ENCODE measurements at places on chromosomes 11 and 22.

DNA sequence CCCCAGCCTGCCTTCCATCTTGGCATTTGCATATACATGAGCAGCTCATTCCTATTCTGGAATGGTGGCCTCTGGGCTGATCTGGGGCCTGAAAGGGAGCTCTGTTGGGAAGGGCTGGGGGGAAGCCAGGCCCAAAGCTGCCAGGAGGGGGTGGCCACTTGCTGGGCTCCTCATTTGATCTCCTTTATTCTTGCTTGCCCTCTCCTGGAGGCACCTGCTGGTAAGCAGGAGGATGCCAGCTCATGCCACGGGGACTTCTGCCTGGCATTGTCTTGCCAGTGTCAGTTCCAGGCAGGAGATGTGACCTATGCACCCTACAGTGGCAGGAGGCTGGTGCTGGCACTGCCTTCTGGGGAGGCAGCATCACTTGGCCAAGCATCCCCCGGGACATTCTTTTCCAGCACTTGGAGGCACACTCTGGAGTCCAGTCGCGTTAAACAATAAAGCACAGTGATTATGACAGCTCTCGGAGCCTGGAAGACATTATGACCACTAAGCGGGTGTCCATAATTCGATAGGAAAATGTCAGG lies 128.3 kb downstream of the NTM start:
- no peak for DNase-seq

DNA sequence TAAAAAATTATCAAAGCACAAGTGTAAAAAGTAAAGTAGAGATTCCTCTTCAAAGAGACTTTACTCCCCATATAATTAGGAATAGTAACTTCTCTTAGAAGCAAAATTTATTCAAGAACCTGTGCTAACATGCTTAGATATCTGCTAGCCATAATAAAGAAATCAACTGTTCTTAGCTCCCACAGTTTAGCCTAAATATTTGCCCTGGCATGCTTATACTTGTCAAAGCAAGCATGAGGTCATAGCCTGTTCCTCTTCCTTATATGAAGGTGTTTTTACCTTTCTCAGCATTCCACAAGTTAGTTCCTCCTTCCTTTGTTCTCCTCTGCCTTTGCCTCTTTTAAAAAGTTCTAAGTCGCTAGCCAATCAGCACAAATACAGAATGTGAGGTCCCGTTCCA lies 30.3 kb downstream of the RIC3 start:
- no peak for DNase-seq

DNA sequence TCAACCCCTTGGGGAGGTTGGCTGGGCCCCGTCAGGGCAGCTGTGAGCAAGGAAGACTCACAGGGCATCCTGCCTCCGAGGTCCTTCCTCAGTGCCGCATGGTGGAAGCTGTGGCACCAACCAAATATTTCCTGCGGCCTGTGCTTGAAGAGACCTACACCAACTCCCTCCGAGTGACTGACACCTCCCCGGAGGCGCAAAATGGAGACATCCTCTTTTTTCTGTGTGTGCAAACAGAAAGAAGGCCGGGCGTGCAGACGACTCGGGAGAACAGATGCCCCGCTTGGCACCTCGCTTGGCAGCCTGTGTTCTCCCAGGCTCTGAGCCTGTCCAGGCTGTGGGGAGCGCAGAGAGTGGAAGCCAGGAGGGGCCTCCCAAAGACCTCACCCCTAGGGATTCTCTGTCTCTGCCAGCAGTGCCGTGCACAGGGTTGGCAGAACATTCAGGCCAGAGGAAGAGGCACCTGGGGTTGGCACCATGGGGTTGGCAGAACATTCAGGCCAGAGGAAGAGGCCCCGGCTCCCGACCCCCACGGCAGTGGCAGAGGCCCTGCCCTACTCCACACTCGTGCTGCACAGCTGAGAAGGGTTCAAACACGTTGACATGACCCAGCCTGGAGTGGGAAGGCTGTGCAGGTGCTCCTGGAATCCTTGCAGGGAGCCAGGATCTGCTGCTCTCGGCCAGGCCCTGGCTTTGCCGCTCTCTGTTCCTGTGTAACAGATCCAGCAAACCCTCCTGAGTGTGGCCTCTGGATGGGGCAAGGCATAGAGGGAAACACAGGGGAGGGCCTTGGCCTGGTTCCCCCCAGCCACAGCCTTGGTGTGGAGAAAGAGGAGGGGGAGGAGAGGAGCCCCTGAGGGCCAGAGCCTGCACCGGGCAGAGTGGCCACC lies 805.5 kb downstream of the BRD1 start:
- DNase-seq: no peak

GRCh38 chr22:37095113-37095512 lies 14.4 kb downstream of the TMPRSS6 start:
- no peak for DNase-seq

- no peak for DNase-seq
Measured at GRCh38 chr11:45048313-45048841, 97.7 kb upstream of the TP53I11 start.

DNA sequence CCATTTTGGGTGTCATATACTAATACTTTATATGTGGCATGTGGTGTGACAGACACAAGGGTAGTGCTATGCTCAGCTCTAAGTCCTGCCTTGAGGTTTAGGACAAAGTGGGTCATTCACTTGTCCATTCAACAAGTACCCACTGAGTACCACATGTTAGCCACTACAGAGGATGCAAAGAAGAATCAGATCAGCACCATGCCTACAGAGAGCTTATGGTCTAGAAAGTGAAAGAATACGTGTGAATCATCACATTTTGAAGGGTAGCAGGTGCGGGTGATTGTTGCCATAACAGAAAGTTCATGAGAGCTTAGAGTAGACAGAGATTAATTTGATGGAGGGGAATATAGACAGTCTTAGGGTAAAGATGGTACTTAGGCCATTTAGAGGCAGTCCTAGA lies 18.3 kb downstream of the CLMP start:
- DNase-seq: no peak

- no peak for DNase-seq
Measured at GRCh38 chr11:85941380-85941973, 86.3 kb downstream of the CCDC83 start.

DNA sequence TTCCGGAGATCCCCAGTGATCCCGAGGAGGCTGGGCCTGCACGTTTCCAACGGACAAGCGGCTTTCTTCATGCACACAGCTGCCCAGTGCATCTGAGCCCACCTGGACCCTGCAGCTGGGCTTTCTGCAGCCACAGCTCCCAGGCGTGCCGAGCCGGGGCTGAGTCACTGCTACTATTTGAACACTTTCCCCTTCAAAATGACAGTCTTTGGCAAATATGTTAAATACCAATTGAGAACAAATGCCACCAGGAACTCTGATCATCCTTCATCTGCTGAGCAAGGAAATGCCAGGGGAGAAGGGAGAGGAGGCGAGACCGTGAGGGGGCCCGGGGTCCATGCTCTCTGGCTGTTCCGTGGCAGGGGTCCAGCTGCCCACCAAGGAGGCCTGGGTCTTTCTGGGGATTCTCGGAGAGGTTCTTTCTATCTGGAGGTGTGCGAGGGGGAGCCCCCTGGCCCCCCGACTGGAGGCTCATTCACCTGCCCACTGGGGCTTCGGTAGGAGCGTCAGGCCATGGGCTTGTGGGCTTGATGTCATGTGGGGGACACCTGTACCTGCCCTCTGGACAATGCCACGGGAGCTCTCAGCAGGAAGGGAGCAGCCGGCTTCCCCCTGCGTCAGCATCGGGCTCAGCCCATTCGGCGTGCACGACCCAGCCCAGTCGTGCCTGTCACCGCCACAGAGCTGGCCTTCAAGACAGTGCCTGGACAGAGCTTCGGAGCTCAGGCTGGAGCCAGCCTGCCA lies 159.6 kb downstream of the CTTN start:
- DNase-seq: no peak

- DNase-seq: no peak
Measured at GRCh38 chr22:35609261-35609660, 7.9 kb downstream of the MB start.

DNA sequence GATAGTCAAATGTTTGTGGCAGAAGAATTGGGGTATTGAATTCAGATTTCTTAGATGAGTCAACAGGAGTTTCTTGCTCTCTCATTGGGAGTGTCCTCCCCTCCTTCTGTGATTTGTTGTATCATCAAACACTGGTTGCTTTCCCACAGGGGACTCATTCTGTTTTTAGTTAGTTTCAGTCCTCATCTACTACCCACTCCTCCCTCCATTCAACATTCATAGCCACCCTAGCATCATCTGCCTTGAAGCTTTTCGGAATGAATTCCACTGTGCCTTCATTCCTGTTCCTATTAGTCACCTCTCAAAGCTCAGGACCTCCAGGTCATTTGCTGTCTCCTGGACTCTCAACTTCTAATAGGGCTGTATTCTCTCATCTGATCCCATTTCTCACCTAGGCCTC lies 31.5 kb upstream of the RAB38 start:
- peak; percentile 12 for DNase-seq

- no peak for DNase-seq
Measured at GRCh38 chr11:115566180-115566764, 62.1 kb upstream of the CADM1 start.

GRCh38 chr11:776561-777287 lies 563 bp downstream of the GATD1 start:
- DNase-seq: no peak

- no peak for DNase-seq
Measured at GRCh38 chr11:95512177-95512576, 277.4 kb downstream of the FAM76B start.

DNA sequence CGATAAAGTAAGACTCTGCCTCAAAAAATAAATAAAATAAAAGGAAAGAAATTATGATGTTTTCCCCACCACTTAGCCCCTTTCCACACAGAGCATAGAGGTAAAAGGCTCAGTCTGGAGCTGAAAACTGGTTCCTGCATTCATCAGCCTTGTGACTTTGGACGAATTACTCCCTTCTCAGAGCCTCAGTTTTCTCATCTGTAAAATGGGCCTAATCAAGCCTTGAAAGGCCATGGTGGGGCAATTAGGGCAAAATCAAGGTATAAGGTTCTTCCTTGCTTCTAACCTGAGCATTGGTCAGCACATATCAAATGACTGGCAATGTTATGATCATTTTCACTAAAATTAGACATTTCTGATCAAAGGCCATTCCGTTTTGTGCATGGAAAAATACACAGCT lies 417.7 kb downstream of the MN1 start:
- DNase-seq: no peak

DNA sequence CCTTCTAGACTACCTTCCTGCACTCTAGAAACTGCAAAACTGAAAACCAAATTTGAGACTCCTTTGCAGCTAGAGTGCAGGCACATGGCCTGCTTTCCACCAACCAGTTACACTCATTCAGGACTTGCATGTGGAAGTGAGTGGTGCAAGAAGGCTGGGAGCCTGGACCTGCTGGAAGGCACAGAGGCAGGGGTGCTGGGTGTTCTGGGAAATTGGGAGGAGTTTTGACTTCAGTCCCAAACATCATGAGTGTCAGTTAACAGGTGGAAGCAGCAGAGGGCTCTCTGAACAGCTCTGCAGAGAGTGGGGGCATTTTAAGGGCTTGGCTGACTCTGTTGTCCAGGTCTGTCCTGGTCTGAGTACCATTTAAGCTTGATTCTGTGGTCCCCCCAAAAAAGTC lies 49.3 kb upstream of the SYT13 start:
- DNase-seq: no peak

DNA sequence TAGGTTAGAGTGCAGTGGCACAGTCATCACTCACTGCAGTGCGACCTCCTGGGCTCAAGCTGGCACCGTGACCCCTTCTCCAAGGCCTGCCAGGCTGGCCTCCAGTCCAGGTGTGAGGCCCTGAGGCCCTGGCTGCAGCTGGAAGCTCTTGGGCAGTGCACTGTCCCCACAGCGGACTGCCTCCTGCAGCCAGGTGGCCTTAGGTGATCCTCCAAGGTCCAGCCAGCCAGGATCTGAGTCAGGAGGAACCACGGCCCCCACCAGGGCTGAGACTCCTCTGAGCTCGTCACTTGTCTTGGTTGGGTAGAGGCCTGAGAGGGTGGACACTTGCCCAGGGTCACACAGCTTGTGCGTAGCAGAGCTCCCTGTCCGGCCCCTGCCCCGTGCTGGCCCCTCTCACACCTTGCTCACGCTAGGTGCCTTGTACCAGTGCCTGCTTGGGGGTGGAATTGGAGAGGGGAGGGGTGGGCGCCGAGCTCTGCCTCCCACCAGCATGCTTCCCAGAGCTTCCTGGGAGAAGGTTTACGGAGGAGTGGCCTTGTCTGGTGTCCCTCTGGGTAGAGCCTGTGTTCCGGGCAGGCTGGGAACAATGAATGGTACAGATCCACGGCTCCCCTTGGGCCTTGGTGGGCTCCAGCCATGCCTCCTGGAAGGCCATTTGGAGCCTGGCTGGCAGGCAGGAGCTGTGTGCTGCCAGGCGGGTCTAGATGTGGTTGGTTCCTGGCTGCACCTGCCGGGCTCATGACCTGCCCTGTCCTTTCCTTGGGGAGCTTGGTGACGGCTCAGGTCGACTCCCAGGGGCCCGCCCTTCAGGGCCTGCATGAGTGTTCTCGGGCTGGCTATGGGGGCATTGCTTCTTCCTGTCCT lies 20.6 kb downstream of the KCNQ1 start:
- DNase-seq: no peak

- DNase-seq: no peak
Measured at GRCh38 chr22:22450343-22450839, 58.2 kb downstream of the ZNF280B start.

DNA sequence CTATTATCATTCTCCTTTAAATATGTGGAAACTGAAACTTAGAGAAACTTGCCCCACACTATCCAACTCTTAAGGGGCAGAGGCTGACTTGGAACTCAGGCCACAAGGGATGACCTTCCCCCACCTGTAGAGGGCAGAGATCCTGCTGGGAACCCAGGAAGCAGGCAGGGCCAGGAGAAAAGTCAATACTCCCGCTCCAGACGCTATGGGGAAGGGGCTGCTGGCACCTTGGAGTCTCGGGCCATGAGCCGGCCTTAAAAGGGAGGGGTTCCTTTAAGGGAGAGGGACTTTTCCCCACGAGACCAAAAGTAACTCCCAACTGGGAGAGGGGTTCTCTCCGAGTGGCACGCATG lies 620 bp upstream of the ANO5 start:
- no peak for DNase-seq

DNA sequence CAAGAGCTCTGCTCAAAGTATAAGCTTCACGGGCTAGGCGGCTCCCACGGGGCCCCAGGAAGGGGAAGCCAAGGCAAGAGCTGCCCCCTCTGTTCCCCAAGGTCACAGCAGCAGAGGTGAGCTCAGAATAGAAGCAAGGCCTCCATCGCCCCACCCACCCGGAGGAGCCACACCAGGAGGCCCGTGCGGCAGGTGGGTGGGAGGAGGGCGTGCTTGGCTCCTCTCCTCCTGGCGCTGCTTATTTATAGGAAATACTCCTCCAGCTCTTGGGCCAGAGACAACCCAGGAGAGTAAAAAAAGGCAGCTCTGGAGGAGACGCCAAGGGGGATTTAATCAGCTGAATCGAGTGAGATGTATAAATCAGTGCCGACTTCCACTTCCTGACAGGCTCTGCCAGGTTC lies 87.8 kb downstream of the FEZ1 start:
- DNase-seq: no peak

- DNase-seq: peak; percentile 1
Measured at GRCh38 chr22:22431271-22432220, 77.0 kb downstream of the ZNF280B start.

DNA sequence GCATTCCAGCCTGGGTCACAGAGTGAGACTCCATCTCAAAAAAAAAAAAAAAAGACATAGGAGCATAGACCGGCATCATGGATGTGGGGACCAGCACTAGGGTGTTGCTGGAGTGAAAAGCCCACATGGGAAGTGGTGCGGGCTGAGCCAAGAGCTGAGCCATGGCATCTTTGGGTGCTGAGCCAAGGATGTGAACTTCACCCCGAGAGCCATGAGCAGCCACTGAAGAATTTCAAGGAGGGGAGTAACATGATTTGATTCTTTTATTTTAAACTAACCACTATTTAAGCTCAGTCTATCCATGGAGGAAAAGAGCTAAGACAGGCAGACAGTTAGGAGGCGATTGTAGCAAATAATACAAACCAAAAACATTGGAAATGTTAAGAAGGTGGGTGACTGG lies 57.4 kb downstream of the AHNAK start:
- no peak for DNase-seq
